ENCODE measurements at places on chromosomes 13 and 19. TPM values are rescaled to one million over a fixed set of nuclear protein-coding genes. Genes with fewer than 3 reads are reported as not detected.

- no peak for DNase-seq
Observed at GRCh38 chr13:42996584-42996983, 4.5 kb upstream of the EPSTI1 start.

GRCh38 chr13:52921194-52921593 is 72.8 kb upstream of the PCDH8 start:
- peak; percentile 5 for DNase-seq

- DNase-seq: no peak
Observed at GRCh38 chr13:113147206-113147605, 11.2 kb upstream of the PROZ start.

SIGLEC12 gene
- total RNA-seq: not detected

All from gastrocnemius medialis (tissue), 4 donors.